ENCODE measurements at places on chromosomes 1 and 21. TPM values are rescaled to one million over a fixed set of nuclear protein-coding genes. Genes with fewer than 3 reads are reported as not detected.
A peak's percentile ranks its signal among the peaks of the same experiment; 100 is the strongest.

GRCh38 chr1:30033256-30034104 lies 689.9 kb downstream of the MATN1 start:
- no peaks in the 10 kb centered on the region for H3K4me1 ChIP-seq
- H3K36me3 ChIP-seq: no peaks in the 10 kb centered on the region
- H3K27ac ChIP-seq: no peak overlapping the region
- DNase-seq: no peak

DNA sequence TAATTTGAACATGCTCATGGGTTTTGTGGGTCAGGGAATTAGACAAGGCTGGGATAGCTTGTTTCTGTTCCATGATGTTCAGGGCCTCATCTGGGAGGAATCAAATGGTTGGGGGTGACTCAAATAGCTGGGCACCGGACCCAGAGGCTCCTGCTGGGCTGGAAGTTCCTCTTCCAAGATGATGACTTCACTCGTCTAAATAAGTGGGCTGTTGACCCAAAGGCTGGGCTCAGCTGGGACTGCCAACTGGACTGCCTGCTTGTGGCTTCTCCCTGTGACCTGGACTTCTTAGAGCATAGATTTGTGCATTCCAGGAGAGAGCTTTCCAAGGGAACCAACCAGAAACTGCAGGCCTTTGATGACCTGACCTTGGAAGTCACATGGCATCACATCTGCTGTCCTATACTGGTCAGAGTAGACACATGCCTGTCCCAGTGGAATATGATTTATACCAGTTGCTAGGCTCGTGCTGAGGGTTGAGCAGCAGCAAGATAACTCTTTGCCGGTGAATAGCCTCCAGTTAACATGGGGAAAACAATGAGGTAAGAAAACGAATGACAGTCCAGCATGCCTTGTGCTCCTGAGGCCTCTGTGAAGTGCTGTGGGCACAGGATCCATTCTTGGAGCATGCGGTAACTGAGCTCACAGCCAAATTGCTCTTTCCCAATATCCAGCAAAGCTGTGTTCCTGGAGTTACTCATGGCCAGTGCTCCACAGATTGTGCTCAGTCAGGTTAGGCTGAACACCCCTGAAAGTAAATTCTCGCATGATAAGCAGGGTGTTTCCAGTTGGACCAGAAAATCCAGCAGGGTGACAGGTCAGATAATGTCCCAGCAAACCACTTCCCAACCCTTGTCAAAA lies 272.9 kb upstream of the TMEM51 start:
- H3K4me3 ChIP-seq: no peak overlapping the region
- no peaks in the 10 kb centered on the region for H3K27me3 ChIP-seq
- H3K4me1 ChIP-seq: no peaks in the 10 kb centered on the region
- H3K27ac ChIP-seq: no peak overlapping the region
- no peaks in the 10 kb centered on the region for H3K36me3 ChIP-seq
- no peak for DNase-seq

- H3K27me3 ChIP-seq: no peaks in the 10 kb centered on the region
- no peaks in the 10 kb centered on the region for H3K36me3 ChIP-seq
- peak overlapping the region; percentile 89 for H3K27ac ChIP-seq
- no peak for DNase-seq
- peak overlapping the region; percentile 88 for H3K4me3 ChIP-seq
These were observed 2.4 kb downstream of the SPSB1 start for GRCh38 chr1:9294910-9295636.

PRAMEF8 gene
- total RNA-seq: not detected

GRCh38 chr1:47031059-47031458 lies 7.6 kb downstream of the CYP4X1 start:
- H3K4me3 ChIP-seq: no peak overlapping the region
- no peak for DNase-seq
- no peak overlapping the region for H3K27ac ChIP-seq
- peaks cover 10% of the 10 kb centered on the region for H3K4me1 ChIP-seq

DNA sequence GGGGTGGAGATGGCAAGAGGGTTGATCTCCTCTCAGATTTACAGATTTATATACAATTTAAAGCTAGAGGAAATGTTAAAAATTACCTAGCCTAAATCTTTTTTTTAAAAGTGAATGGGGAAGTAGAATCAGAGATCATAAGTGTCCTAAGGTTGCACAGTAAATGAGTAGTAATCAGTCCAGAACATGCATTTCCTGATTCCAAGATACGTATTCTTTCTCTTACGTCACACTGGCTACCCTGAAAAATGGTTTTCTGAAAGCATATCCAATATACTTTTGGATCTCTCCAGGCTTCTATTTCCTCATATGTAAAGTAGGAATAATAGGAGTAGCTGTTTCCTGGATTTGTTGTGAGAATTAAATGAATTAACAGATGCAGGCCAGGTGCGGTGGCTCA lies 11.7 kb downstream of the GADD45A start:
- H3K27ac ChIP-seq: no peak overlapping the region
- H3K27me3 ChIP-seq: no peaks in the 10 kb centered on the region
- no peak for DNase-seq
- no peaks in the 10 kb centered on the region for H3K36me3 ChIP-seq
- H3K4me3 ChIP-seq: no peak overlapping the region

- H3K4me3 ChIP-seq: peak overlapping the region; percentile 81
- no peak overlapping the region for H3K27ac ChIP-seq
- no peaks in the 10 kb centered on the region for H3K36me3 ChIP-seq
- no peak for DNase-seq
These were observed 497 bp upstream of the C1orf115 start for GRCh38 chr1:220689666-220690065.

SUSD4 gene
- total RNA-seq: 4.1 TPM

GRCh38 chr1:172275478-172275877 lies 145.0 kb upstream of the C1orf105 start:
- DNase-seq: no peak
- H3K27me3 ChIP-seq: no peaks in the 10 kb centered on the region
- no peak overlapping the region for H3K4me3 ChIP-seq
- no peak overlapping the region for H3K27ac ChIP-seq

ODF2L gene
- total RNA-seq: 4.8 TPM

PALMD gene
- 16.5 TPM for total RNA-seq

GRCh38 chr1:206784471-206784903 lies 12.2 kb upstream of the IL10 start:
- H3K4me3 ChIP-seq: no peak overlapping the region
- H3K36me3 ChIP-seq: no peaks in the 10 kb centered on the region
- no peaks in the 10 kb centered on the region for H3K27me3 ChIP-seq
- DNase-seq: no peak

GRCh38 chr1:226975259-226976250 lies 35.5 kb downstream of the COQ8A start:
- H3K27ac ChIP-seq: peak overlapping the region; percentile 95
- H3K4me1 ChIP-seq: peaks cover 16% of the 10 kb centered on the region
- H3K27me3 ChIP-seq: no peaks in the 10 kb centered on the region
- H3K4me3 ChIP-seq: no peak overlapping the region
- no peak for DNase-seq

- no peak overlapping the region for H3K27ac ChIP-seq
- DNase-seq: no peak
- H3K4me3 ChIP-seq: no peak overlapping the region
- no peaks in the 10 kb centered on the region for H3K27me3 ChIP-seq
These were observed 302.1 kb upstream of the SGIP1 start for GRCh38 chr1:66231681-66232463.

DNA sequence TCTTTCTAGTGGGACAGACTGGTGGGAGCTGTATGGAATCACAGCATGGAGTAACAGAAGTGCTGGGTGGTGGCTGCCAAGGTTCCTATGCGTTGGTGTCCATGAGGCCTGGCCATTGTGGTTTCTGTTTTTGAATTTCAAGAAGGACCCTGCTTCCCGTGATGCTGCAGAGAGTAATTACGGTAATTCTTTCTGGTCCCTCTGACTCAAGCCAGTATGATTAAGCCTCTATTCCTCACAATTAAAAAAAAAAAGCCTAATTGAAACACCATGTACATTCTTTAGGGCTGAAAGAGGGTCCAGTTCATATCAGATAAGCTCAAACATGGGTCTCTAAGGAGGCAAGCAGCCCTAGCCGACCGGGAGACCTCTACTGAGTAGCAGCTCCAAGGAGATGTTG lies 10.5 kb upstream of the C1orf21 start:
- no peaks in the 10 kb centered on the region for H3K4me1 ChIP-seq
- H3K4me3 ChIP-seq: no peak overlapping the region
- H3K36me3 ChIP-seq: no peaks in the 10 kb centered on the region
- no peaks in the 10 kb centered on the region for H3K27me3 ChIP-seq

DNA sequence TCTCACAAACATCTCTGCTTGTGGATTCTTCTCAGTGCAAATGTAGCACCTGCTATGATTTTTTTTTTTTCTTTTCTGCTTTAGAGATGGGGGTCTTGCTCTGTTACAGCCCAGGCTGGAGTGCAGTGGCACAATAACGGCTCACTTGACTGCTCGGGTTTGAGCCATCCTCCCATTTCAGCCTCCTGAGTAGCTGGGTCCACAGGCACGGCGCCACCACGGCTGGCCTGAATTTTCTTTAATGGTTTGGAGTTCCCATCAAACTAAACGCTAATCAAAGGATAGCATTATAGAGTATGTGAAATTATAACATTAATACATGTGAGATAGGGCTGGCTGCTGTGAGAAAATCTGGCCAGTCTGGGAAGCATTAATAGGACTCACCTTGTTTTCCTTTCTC lies 7.2 kb upstream of the PTGER3 start:
- no peaks in the 10 kb centered on the region for H3K4me1 ChIP-seq
- no peak overlapping the region for H3K4me3 ChIP-seq
- DNase-seq: no peak
- no peaks in the 10 kb centered on the region for H3K27me3 ChIP-seq
- no peaks in the 10 kb centered on the region for H3K36me3 ChIP-seq
- no peak overlapping the region for H3K27ac ChIP-seq

- no peaks in the 10 kb centered on the region for H3K4me1 ChIP-seq
- H3K36me3 ChIP-seq: no peaks in the 10 kb centered on the region
- no peak overlapping the region for H3K27ac ChIP-seq
These were observed 231.2 kb upstream of the LYPLAL1 start for GRCh38 chr1:218942431-218942830.

S100A14 gene
- total RNA-seq: 1.8 TPM

- peaks cover 80% of the 10 kb centered on the region for H3K36me3 ChIP-seq
- DNase-seq: peak; percentile 90
- peaks cover 19% of the 10 kb centered on the region for H3K4me1 ChIP-seq
- H3K27me3 ChIP-seq: no peaks in the 10 kb centered on the region
These were observed 5.0 kb downstream of the AGT start for GRCh38 chr1:230708631-230709580.

CD1E gene
- total RNA-seq: not detected
